ENCODE measurements at places on chromosomes 7 and 10.

DNA sequence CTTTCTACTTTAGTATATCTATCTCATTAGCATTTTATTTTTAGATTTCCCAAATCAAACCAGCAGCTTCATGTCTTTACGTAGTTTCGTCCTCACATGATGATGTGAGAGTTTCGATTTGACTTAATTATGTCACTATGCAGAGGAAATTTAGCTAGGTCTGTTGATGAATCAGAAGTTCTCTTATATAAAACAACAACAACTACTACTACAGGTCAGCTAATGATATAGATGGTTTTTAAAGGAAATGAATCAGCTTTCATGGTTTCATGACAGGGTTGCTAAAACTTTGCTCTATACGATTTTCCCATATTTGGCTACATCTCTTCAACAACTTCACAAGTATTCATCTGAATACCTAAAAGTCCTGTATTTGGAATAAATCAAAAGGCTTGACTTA, 28.6 kb downstream of the JAZF1 start:
- DNase-seq = no peak

DNA sequence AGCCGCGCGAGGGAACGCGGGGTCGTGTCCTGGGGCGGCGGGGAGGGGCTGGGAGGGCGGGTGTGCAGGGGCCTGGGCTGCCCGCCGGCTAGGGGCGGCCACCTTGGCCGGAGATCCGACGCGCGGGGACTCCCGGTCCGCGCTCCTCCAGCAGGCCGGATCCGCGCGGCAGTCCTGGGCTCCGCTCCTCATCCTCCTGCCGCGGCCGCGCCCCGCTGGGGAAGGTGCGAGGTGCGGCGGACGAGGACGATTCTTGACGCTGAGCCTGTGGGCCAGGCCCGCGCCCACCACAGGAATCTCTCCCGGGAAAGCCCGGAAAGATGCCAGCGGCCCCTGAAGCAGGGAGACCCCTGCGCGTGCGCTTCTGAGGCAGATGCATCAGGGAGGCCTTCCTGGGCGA, 6.6 kb upstream of the OGDHL start:
- DNase-seq = no peak

DNA sequence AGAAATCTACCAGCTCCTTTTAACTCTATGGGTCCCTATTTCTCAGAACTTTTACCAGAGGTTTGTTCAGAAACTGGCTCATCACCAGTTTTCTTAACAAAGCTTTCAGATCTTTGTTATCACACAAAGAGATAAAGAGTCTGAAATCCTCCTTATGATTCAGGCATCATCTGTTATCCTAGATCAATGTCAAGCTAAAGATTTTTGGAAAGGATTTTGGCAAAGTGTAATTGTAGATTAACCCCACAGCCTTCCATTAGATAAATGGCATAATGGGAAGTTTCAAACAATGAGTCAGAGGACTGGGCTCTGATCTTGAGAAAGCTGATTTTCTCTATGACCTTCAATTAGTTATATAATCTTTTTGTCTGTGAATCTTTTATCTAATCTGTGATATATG, 192.2 kb downstream of the NXPH1 start:
- DNase-seq = no peak

- no peak for DNase-seq
Measured at GRCh38 chr7:96700516-96700915, 9.1 kb downstream of the SEM1 start.

GRCh38 chr10:109892117-109892516, 31.2 kb downstream of the XPNPEP1 start:
- DNase-seq = no peak

All from hippocampal formation (tissue), 2 donors.